Keratinocyte (primary cell): ENCODE measurements at places on chromosomes 12 and 14. TPM values are rescaled to one million over a fixed set of nuclear protein-coding genes. Genes with fewer than 3 reads are reported as not detected.

DNA sequence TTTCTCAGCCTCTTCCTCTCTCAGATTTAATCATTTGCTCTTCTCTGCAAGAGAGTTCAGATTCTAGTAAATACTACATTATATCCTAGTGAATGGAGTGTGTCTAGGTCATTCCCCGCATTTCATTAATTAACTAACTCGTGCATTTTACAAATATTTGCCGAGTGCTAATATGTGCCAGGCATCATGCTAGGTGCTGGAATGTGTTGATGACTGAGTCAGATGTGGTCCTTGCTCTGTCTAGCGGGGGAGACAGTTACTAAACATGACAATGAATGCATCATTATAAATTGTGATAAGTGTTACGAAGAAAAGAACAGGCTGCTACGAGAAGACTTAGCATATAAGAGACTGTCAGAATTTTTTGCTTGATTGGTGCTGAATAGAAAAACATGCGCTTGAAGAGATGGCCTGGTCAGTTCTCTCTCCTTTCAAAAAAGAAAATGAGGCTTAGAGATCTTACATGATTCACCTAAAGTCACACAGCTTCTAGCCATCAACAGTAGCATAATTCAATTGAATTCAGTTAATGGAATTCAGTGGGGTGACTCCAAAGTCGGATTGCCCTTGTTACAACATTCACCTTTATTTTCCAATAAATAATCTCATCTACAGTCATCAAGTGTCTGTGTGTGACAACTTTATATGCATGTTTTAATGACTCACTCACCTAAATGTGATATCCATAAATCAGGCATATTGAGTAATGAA is 48.7 kb upstream of the MAX start:
- DNase-seq, result no peak

GRCh38 chr12:131264635-131265034 is 310.9 kb downstream of the ADGRD1 start:
- DNase-seq, result no peak

DNA sequence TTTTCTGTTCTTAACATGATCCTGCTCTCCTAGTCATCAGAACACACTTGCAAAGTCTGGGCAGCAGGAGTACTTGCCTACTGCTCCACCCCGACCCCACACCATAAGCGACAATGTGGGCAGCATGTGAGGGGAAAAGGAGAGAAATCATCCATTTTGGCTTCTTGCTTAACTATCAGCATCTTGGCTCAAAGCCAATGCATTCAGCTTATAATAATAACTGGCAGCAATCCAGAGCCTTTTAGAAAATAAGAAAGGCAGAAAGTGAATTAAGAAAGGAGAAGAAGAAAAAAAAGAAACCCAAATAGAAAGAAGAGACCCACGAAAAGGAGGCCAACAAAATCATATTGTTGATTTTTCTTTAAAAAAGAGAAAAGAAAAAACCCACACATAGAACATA is 930.8 kb downstream of the BCL11B start:
- DNase-seq, result no peak

GRCh38 chr14:70814466-70814865 is 5.2 kb upstream of the MAP3K9 start:
- no peak for DNase-seq

- no peak for DNase-seq
Measured at GRCh38 chr14:74109369-74109768, 24.6 kb downstream of the LIN52 start.

SYNDIG1L gene
- not detected in 3 replicates for polyA plus RNA-seq

CEBPE gene
- polyA plus RNA-seq, result not detected in 3 replicates

MYO1A gene
- polyA plus RNA-seq, result 0.01 TPM in 1 of 3 replicates, not detected in the others
